ENCODE measurements at places on chromosomes 16 and 17. TPM values are rescaled to one million over a fixed set of nuclear protein-coding genes. Genes with fewer than 3 reads are reported as not detected.

SULT1A2 gene
- total RNA-seq = not detected

SLFN14 gene
- total RNA-seq = not detected

TERB1 gene
- 0.09 TPM for total RNA-seq

CHST4 gene
- total RNA-seq = not detected

NTN1 gene
- 5.7 TPM for total RNA-seq

CACNG4 gene
- not detected for total RNA-seq

MYH11 gene
- total RNA-seq = not detected

ELMO3 gene
- total RNA-seq = 0.86 TPM

PIRT gene
- total RNA-seq = not detected

WSCD1 gene
- 12.7 TPM for total RNA-seq

EVPL gene
- total RNA-seq = not detected

ARHGDIG gene
- not detected for total RNA-seq

ITGAL gene
- total RNA-seq = under 0.01 TPM

SPECC1 gene
- total RNA-seq = 0.43 TPM

USP43 gene
- total RNA-seq = 0.09 TPM

HAGHL gene
- total RNA-seq = 4.6 TPM

ADAP2 gene
- total RNA-seq = 0.43 TPM

ATP2A1 gene
- total RNA-seq = not detected

ICAM2 gene
- total RNA-seq = 162 TPM

ZG16 gene
- total RNA-seq = not detected

SHBG gene
- 0.11 TPM for total RNA-seq

MSL1 gene
- total RNA-seq = 36.4 TPM

COX6A2 gene
- total RNA-seq = not detected

MYH8 gene
- total RNA-seq = not detected

TMEM235 gene
- 2.2 TPM for total RNA-seq

SLC16A11 gene
- 2.1 TPM for total RNA-seq

PYY gene
- not detected for total RNA-seq

NDRG4 gene
- 126 TPM for total RNA-seq

NEUROD2 gene
- not detected for total RNA-seq

KRTAP4-3 gene
- total RNA-seq = not detected

CTDNEP1 gene
- total RNA-seq = 23.2 TPM

UTP18 gene
- 39.8 TPM for total RNA-seq

CTF1 gene
- 0.33 TPM for total RNA-seq

KREMEN2 gene
- not detected for total RNA-seq

KRT28 gene
- not detected for total RNA-seq

NPIPA8 gene
- total RNA-seq = not detected

USB1 gene
- 25.1 TPM for total RNA-seq

OR1F1 gene
- total RNA-seq = not detected

CD300E gene
- not detected for total RNA-seq

SPN gene
- total RNA-seq = not detected

DPEP3 gene
- total RNA-seq = 0.09 TPM

CTRB1 gene
- not detected for total RNA-seq

HOXB13 gene
- total RNA-seq = not detected

Data from dermis lymphatic vessel endothelial cell (primary cell).